ENCODE measurements at places on chromosomes 6 and 20. TPM values are rescaled to one million over a fixed set of nuclear protein-coding genes. Genes with fewer than 3 reads are reported as not detected.

The SIGLEC1 gene
- total RNA-seq: 6.4 TPM

GRCh38 chr6:72721346-72721745 lies 99.5 kb downstream of the KCNQ5 start:
- H3K4me1 ChIP-seq: no peaks in the 10 kb centered on the region
- H3K27ac ChIP-seq: no peak overlapping the region
- H3K27me3 ChIP-seq: no peaks in the 10 kb centered on the region
- H3K4me3 ChIP-seq: no peak overlapping the region
- no peak for DNase-seq
- no peaks in the 10 kb centered on the region for H3K36me3 ChIP-seq

The SALL4 gene
- total RNA-seq: 0.25 TPM

The ENPP5 gene
- total RNA-seq: 3.0 TPM

GRCh38 chr6:43860285-43860684 lies 90.3 kb downstream of the VEGFA start:
- H3K4me3 ChIP-seq: no peak overlapping the region
- DNase-seq: no peak
- peaks cover 11% of the 10 kb centered on the region for H3K27me3 ChIP-seq
- H3K36me3 ChIP-seq: no peaks in the 10 kb centered on the region
- no peak overlapping the region for H3K27ac ChIP-seq

The MYO6 gene
- total RNA-seq: 5.0 TPM

DNA sequence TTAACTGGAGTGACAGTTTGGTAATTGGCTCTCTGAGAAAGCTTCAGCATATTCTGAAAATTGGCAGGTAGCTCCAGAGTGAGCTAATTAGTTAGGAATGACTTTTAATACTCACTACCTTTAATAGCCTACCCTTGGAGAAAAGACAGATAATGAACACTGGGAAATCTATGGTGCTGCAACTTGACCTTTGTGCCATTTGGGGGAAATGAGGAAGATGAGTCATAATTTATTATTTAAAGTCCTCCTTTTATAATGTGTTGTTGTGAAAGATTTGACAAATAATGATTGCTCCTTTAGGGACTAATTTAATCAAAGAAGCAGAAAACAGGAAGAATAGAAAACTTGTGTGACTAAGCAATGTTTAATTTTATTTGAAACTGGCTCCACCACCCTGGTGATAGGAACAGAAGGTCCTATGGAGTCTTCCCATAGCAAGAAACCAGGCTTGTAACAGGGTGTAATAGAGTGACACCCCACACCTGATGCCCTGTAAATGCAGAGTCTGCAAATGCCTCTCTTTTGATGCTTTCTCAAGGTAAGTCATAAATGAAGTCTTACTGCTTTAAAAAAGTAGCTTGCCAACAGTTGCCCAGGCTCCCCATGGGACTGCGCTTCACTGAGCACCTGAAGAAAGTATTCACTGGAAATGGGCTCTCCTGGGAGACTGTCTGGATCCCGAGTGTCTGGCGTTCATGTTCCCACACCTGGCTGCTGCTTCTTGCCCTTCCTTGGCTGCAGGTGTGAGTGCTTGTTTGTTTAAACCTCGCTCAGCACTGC lies 134.4 kb downstream of the LRRC1 start:
- no peak for DNase-seq
- no peaks in the 10 kb centered on the region for H3K27me3 ChIP-seq
- H3K27ac ChIP-seq: peak overlapping the region; percentile 57
- no peaks in the 10 kb centered on the region for H3K36me3 ChIP-seq
- peaks cover 39% of the 10 kb centered on the region for H3K4me1 ChIP-seq

DNA sequence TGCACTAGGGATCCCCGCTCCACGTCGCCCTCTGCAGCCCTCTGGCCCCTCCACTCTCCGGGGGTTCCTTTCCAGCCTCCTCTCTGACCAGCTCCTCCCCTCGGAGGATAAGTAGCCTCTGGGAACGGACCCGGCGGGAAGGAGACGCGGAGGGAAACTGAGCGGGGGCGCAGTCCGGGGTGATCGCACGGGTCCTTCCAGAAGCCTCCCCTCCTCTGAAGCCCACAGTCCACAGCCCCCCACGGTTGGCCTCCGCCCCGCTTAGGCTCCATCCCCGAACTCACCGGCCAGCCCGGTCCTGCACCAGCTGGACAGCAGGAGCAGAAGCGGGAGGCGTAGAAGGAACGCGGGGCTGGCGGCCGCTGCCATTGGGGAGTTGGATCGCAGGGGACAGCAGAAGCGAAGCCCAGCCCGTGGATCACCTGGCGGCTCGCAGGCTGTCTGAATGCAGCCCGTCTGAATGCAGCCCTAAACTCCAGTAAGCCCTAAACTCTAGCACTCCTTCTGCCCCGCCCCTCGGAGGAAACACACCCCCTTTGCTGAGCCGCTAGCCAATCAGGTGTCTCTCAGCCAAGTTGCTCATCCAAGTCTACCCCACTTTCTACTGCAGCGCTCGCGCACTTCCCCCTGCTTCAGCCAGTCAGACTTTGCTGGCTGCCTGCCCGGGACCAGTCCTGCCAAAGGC lies at the start of gene RAET1G:
RAET1G (minus strand) TSS at position 480 of the 685 bp plus-strand sequence; CDS start at position 369, 111 bp downstream.
- peaks cover 32% of the 10 kb centered on the region for H3K4me1 ChIP-seq
- H3K36me3 ChIP-seq: no peaks in the 10 kb centered on the region
- peak; percentile 89 for DNase-seq
- peak within 1 kb of the TSS; percentile 72 for H3K4me3 ChIP-seq
- no peak within 1 kb of the TSS for H3K27ac ChIP-seq

The SLC4A11 gene
- 0.11 TPM for total RNA-seq

DNA sequence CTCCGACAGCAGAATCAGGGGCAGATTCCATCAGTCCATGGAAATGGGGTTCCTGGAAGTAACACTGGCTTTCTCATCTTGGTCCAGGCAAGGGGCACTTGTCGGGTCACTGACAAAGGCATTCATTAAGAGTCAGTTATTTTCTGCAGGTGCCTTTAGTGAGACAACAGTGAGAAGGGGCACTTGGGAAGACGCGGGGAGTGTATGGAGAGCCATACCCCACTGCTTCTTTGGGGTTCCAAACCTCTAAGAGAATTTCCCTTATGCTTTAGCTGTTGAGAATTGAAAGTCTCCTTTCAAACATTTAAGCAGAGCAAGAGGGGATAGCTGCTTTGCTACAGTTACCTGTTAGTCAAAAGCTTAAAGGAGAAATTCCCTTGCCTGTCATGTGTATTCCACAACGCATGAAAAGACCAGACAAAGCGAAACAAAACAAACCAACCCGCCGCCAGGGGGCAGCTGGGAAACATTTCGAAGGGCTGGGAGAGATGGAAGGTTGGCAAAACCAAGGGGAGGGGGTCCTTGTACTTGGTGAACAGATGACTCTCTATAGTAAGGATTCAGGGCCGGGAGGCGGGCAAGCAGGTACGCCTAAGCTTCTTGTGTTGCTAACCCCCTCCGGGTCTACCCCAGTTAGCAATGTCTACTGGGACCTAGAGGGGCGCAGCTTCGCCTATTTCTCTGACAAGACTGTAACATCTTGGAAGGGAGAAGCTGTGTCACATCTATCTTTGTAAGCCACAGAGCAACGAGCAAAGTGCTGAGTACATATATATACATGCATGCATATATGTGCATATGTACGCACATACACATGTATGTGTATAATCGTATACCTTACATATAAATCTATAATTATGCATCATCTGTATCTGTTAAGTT lies 474.9 kb upstream of the AGPAT4 start:
- H3K27me3 ChIP-seq: no peaks in the 10 kb centered on the region
- peak; percentile 29 for DNase-seq
- H3K27ac ChIP-seq: no peak overlapping the region
- no peaks in the 10 kb centered on the region for H3K36me3 ChIP-seq

- DNase-seq: no peak
- H3K27ac ChIP-seq: no peak overlapping the region
- H3K4me3 ChIP-seq: no peak overlapping the region
- no peaks in the 10 kb centered on the region for H3K36me3 ChIP-seq
- H3K4me1 ChIP-seq: peaks cover 6% of the 10 kb centered on the region
Observed at GRCh38 chr6:127460465-127460864, 1.3 kb upstream of the KIAA0408 start.

- no peaks in the 10 kb centered on the region for H3K27me3 ChIP-seq
- no peak for DNase-seq
- H3K36me3 ChIP-seq: peaks cover 53% of the 10 kb centered on the region
- no peak overlapping the region for H3K27ac ChIP-seq
Observed at GRCh38 chr6:24650365-24650764, 4.4 kb upstream of the KIAA0319 start.

- H3K4me3 ChIP-seq: no peak overlapping the region
- H3K4me1 ChIP-seq: no peaks in the 10 kb centered on the region
- no peaks in the 10 kb centered on the region for H3K36me3 ChIP-seq
- no peak overlapping the region for H3K27ac ChIP-seq
- no peak for DNase-seq
Observed at GRCh38 chr6:132526461-132526860, 11.6 kb upstream of the TAAR9 start.

GRCh38 chr6:34486106-34486740 lies 20.3 kb downstream of the PACSIN1 start:
- H3K27ac ChIP-seq: no peak overlapping the region
- no peaks in the 10 kb centered on the region for H3K4me1 ChIP-seq
- H3K4me3 ChIP-seq: no peak overlapping the region
- H3K36me3 ChIP-seq: no peaks in the 10 kb centered on the region

DNA sequence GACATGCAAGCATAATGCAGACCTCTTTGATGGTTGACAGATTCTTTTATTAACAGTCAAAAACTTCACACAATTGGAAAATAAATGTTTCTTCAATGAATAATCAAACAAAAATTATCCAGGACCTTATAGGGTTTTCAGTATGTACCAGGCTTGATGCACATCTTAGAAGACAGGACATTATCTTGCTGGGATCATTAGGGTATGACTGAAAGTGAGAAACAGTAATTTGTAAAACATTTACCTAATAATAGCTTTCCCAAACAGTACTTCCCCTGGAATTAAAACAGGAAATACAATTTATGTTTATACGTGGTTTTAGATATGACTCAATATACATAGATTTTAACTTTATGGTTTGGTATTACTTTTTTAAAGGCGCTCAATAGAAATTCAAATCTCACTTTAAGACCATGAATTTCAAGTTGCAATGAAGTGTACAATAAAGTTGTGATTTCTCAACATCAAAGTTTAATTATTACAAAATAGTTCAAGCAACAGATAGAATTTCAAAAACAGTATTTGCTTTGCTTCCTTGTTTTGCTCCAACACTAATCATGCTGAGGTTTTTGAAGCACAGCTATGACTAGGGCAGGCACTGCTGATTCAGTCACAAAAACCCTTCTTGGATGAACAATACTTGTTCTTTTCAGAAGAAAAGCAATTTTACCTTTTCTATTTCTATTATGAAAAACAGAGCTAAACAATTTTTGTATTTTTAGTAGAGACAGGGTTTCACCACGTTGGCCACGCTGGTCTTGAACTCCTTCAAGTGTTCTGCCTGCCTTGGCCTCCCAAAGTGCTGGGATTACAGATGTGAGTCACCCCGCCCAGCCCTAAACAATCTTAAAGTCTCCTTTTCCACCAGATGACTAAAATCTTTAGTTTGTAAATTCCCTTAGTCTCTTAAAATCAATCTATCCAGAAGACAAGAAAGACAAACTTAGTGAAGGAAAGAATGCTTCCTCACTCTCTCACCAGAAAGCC lies 13.7 kb downstream of the SOD2 start:
- H3K27me3 ChIP-seq: no peaks in the 10 kb centered on the region
- peaks cover 47% of the 10 kb centered on the region for H3K4me1 ChIP-seq
- H3K4me3 ChIP-seq: no peak overlapping the region
- no peak for DNase-seq

DNA sequence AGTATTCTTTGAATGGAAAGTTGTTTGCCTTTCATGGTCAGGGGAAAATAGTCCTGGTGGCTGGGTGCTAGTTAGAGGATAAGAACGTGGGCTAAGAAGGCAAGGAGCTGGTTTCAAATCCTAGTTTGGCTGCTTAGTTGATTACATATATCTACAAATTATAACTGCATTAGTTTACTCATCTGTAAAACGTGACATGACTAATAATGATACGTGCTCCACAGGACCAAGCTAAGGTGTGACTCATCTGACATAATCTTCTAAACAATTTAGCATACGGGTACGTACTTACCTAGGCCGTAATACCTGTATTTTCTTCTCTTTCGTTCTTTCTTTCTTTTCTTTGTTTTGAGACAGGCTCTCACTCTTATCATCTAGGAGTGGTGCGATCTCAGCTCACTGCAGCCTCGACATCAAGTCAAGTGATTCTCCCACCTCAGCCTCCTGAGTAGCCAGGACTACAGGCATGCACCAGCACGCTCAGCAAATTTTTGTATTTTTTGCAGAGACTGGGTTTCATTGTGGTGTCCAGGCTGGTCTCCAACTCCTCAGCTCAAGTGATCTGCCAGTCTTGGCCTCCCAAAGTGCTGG lies 1274.2 kb upstream of the GJE1 start:
- H3K27me3 ChIP-seq: no peaks in the 10 kb centered on the region
- H3K4me3 ChIP-seq: no peak overlapping the region
- no peaks in the 10 kb centered on the region for H3K36me3 ChIP-seq
- peaks cover 13% of the 10 kb centered on the region for H3K4me1 ChIP-seq
- peak overlapping the region; percentile 54 for H3K27ac ChIP-seq

The SH3BGRL2 gene
- 5.8 TPM for total RNA-seq

- no peak overlapping the region for H3K27ac ChIP-seq
- no peak for DNase-seq
Observed at GRCh38 chr20:56688106-56688505, 59.0 kb downstream of the TFAP2C start.

DNA sequence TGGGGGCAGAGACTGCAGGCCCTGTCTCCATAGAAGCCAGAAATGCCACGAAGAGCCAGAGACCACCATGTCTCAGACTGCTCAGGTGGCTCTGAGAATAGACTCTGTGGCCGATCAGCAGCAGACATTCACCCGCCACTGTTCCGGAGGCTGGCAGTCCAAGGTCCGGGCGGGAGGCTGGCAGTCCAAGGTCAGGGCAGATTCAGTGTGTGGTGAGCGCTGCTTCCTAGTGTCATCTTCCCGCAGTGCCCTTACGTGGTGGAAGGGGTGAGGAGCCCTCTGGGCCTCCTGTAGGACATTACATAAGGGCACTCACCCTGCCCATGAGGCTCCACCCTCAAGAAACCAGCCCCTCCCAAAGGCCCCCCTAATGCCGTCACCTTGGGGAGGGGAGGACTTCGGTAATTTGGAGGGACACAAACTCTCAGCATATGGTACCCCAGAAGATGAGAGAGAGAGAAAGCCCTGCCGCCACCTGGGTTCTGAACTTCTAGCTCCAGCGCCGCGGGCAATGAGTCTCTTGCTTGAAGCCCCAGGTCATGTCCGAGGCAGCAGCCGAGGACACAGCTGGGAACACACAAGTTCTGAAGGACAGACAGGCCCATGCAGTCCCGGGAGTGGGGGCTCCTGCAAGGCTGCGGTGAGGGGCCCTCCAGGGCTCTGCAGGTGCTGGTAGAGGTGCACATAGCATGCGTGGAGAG lies 36.4 kb downstream of the DACT2 start:
- peaks cover 72% of the 10 kb centered on the region for H3K27me3 ChIP-seq
- no peak overlapping the region for H3K27ac ChIP-seq
- no peak overlapping the region for H3K4me3 ChIP-seq
- no peaks in the 10 kb centered on the region for H3K36me3 ChIP-seq
- H3K4me1 ChIP-seq: no peaks in the 10 kb centered on the region

DNA sequence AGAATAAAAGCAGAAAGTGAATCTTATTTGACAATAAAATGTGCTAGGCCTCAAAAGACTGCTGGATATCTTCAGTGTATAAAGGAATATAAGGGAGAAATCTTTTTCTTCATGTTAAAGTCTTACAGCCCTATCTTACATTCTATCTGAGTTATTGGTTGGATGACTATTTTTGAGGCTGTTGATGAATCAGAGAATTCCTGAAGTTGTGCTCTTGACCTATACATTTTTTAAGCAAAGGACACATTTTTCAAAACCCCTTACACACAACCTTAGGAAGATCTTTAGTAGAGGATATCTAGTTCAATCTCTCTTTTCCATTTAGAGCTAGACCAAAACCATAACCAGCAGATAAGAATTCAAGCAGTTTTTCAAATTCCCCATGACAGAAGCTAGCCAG lies 10.9 kb upstream of the CGA start:
- H3K36me3 ChIP-seq: no peaks in the 10 kb centered on the region
- H3K27me3 ChIP-seq: no peaks in the 10 kb centered on the region
- H3K27ac ChIP-seq: no peak overlapping the region
- no peak for DNase-seq
- H3K4me3 ChIP-seq: no peak overlapping the region

All from left ventricle myocardium inferior (tissue), 1 donor.